ENCODE measurements at places on chromosomes 4 and X.
A peak's percentile ranks its signal among the peaks of the same experiment; 100 is the strongest.

DNA sequence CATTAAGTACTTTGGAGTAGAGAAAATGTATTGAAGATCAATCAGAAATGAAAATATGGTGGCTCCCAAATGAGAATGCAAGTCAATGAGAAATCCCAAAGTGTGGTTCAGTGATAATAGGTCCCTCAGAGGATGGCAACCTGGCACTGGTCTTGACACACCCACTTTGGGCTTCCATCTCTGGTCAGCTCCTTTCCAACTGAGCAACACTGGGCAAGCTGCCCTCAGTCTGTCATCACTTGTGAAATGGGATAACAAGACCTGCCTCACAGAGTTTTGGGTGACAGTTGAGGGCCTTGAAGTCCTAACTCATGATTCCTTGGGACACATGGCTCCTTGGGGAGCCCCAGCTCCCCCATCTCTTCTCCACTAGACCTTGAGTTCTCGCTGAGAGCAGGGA is 29.0 kb upstream of the MAMLD1 start:
- no peak for DNase-seq

- no peak for DNase-seq
These were observed 4.3 kb upstream of the DDX60L start for GRCh38 chr4:168484626-168485025.

DNA sequence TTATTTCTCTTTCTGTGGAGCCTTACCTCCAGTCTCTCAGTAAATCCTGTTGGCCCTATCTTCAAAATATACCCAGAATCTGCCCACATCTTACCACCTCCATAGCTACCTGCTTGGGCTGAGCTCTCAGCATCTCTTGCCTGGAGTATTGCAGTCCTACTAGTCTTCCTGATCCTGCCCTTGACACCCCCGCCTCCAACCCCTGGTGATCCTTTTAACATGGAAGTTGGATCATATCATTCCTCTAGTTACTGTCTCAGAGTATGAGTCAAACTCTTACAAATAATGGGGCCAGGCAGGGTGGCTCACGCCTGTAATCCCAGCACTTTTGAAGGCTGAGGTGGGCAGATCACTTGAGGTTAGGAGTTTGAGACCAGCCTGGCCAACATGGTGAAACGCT is 43.1 kb upstream of the SETD7 start:
- no peak for DNase-seq

- no peak for DNase-seq
These were observed 125.9 kb downstream of the FRYL start for GRCh38 chr4:48654015-48654664.

GRCh38 chr4:158234671-158235070 is 24.4 kb downstream of the TMEM144 start:
- no peak for DNase-seq

DNA sequence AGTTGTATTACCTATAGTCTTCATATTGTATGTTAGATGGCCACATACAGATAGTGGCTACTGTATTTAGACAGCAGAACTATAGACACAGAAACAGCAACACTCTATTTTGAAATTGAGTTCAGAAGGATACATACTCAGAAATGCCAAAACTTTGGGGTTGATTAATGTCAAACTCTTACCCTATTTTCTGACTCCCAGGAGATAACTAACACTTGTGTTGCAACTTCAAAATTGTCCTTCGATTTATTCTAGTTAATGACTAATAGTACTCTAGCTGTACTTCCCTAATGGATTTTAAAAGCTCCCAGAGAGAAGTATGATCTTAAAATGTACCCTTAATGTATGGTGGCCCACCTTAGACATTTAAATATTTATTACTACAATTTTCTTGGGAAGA is 229.9 kb upstream of the UGT8 start:
- no peak for DNase-seq

DNA sequence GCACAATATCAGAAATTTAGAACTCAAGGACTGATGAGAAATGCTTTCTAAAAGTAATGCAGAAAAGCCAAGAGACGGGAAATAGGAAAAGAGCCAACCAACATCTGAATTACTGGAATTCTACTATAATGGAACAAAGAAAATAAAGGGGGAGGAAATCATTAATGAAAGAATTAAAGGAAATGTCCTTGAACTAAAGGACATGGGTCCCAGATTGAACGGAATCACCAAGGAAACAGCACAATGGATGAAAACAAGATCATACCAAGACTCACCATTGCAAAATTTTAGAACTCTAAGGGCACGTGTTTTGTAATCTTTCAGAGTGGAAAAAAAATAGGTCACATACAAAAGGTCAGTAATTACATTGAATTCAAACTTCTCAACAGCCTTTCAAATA is 35.9 kb downstream of the HPGDS start:
- no peak for DNase-seq

DNA sequence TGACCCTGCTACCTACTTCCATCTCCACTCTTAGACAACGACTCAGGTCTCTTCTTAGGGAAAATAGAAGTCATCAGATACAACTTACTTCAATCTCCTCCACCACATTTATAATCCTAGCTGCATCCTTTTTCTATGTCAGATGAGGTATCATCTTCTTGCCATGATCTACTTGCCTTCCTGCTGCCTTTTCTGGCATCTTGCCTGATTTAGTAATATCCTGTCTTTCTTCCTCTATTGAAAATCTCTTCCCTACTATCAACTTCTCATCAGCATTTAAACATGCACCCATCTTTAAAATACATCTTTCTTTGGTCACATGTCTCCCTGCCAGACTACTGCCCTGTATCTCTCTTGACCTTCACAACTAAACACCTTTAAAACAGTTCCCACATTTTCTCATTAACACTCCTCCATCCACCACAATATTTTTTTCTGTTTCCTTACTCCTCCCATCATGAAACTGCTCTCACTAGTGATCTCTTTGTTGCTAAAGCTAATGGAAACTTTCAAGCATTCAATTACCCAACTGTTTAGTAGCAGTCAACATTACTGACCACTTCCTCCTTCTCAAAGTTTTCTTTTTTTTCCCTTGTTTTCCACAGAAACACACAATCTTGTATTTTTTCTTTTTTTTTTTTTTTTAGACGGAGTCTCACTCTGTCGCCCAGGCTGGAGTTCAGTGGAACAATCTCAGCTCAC is 100.8 kb upstream of the CXorf66 start:
- peak; percentile 56 for DNase-seq

DNA sequence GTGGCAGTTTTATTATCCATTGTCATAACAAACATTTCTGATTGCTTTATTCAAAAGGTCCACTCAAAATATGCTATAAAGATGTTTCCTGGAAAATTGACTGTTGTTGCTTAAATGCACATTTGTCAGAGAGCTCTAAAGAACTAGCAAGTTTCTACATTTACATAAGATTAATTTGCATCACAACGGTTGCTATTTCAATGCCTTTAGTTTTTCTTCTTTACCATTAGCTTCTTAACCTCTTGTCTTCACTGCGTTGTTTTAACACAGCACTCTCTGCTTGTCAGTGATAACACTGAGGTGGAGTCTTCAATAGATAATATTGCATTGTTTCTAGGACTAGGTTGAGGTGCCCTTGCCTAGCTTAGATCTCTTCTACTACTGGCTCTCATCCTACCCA is 76.7 kb upstream of the GALNT7 start:
- no peak for DNase-seq

DNA sequence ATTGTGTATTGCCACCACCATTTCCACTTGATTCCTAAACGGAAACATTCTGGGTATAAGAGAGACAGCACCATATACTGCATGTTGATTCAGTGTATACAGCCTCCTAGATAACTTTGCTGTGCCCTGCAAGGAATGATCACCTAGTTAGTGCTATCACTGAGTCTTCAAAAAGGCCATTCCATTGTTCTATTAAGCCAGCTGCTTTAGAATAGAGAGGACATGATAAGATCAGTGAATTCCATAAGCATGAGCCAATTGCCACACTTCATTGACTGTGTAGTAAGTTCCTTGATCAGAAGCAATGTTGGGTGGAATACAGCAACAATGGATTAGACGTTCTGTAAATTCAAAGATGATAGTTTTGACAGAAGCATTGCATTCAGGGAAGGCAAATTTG is 1047.3 kb downstream of the PCDH18 start:
- no peak for DNase-seq

DNA sequence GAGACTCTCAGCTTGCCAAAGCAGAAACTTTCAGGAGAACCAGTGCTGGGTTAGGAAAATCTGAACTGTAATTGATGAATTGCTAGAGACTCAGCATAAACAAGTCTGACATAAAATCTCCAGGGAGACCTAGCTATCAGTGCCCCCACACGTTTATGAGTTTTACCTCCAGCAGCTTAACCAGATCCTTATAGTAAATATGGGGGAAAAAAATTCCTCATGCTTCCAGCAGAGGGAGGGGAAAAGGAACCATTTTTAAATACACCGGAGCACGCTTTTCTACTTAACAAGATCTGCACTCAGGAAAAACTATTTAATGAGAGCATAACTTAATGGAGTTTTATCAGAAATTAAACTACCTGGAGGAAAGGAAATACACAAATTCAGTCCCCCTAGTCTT is 1040.7 kb upstream of the INTU start:
- no peak for DNase-seq

- no peak for DNase-seq
These were observed 274.6 kb downstream of the ANKRD50 start for GRCh38 chr4:124437853-124438495.

GRCh38 chr4:82780752-82781231 is 17.8 kb downstream of the SCD5 start:
- DNase-seq, result no peak

GRCh38 chr4:16194214-16194613 is 32.1 kb downstream of the TAPT1 start:
- no peak for DNase-seq

- no peak for DNase-seq
These were observed 849.4 kb upstream of the FTHL17 start for GRCh38 chrX:31921236-31921635.

DNA sequence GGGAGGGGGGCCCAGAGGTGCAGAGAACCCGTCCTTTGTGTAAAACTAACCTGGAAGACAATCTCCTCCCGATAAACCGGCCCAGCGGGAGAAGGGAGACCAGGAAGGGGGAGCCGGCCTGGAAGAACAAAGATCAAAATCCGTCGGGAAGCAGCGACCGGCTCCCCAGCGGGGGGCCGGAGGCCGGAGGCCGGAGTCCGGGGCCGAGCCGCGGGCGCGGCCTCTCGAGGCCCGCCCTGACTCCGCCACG is 552 bp downstream of the ZDHHC9 start:
- DNase-seq, result no peak

GRCh38 chrX:124333862-124334261 is 1.4 kb downstream of the TEX13D start:
- no peak for DNase-seq

GRCh38 chrX:3262901-3263300 is 83.6 kb downstream of the MXRA5 start:
- DNase-seq, result no peak

DNA sequence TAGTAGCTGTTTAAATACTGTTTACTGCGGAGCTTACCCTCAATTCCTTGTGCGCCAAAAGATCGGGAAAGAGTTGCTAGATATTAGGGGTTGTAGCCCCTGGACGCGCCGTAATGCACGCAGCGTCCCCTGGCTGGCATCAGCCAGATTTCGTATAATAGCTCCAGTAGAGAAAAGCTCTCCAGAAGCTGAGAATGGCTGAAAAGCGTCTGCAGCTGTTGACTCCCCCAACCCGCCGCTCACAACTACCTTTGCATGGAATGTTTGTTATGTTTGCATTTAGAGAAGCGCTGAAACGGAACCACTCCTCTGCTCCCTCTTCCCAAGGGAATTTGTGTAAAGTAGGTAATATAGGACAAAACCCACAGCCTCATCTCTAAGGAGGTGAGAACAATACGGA is 3.7 kb downstream of the DOCK11 start:
- DNase-seq, result no peak

GRCh38 chr4:25117716-25118472 is 42.4 kb downstream of the SEPSECS start:
- DNase-seq, result no peak

GRCh38 chrX:94492541-94492940 is 818.5 kb downstream of the FAM133A start:
- DNase-seq, result no peak

DNA sequence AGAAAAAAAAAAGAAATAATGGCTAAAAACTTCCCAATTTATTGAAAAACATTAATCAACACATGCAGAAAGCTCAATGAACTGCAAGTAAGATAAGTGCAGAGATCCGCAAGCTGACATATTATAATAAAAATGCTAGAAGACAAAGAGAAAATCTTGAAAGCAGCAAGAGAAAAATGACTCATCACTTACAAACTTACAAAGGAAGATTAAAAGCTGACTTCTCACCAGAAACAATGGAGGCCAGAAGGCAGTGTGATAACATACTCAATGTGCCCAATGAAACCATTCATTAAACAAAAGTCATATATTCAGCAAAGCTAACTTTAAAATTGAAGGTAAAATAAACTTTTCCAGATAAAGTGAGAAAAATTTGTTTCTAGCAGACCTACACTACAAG is 7.3 kb upstream of the BRWD3 start:
- DNase-seq, result no peak

GRCh38 chr4:159434114-159434870 is 331.4 kb downstream of the RAPGEF2 start:
- DNase-seq, result no peak

DNA sequence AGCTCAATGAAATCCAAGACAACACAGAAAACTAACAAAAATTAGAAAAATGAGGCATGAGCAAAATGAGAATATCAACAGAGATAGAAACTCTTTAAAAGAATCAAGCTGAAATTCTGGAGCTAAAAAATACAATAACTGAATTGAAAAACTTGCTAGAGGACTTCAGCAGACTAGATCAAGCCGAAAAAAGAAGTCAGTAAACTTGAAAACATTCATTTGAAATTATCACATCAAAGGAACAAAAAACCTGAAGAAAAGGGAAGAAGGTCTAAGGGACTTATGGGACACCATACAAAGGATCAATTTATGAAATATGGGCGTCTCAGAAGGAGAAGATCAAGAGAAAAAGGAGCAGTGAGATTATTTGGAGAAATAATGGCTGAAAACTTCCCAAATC is 131.3 kb downstream of the PTCHD1 start:
- no peak for DNase-seq

GRCh38 chr4:113574636-113575103 is 186.9 kb downstream of the CAMK2D start:
- DNase-seq, result no peak

DNA sequence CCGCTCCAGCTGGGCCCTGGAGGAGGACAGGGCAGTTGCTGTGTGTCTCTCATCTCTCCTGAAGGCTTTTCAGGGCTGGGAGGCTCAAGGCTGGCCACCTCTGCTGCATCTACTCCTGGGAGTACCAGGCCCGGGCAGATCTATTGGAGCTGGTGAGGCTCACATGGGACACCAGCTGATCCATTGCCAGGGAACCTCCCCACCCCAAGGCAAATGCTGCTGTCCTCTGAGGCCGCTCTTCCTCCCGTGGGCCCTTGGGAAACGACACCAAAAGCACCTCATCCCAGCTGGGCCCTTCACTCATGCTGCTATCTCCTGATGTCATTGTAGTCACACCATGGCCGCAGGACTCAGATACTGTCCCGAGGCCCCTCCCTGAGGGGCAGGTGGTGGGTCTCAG is 3.6 kb downstream of the UBL4A start:
- DNase-seq, result no peak

- peak; percentile 95 for DNase-seq
These were observed at the start of gene MMAA for GRCh38 chr4:145618932-145619638. TSS of gene MMAA (plus strand) at chr4:145619385. CDS start at chr4:145639140, 19,755 bp downstream.

All from HL-60 (cell line).